Thymus (tissue), 14 donors: ENCODE measurements at places on chromosomes 7 and 10. TPM values are rescaled to one million over a fixed set of nuclear protein-coding genes. Genes with fewer than 3 reads are reported as not detected.

- no peak for DNase-seq
- H3K4me1 ChIP-seq: no peaks in the 10 kb centered on the region
- no peaks in the 10 kb centered on the region for H3K36me3 ChIP-seq
Observed at GRCh38 chr7:128876127-128876526, 13.5 kb downstream of the ATP6V1F start.

GRCh38 chr10:29784175-29784773, 149.5 kb upstream of the SVIL start:
- no peaks in the 10 kb centered on the region for H3K36me3 ChIP-seq
- H3K27ac ChIP-seq: no peak overlapping the region
- DNase-seq: no peak
- H3K4me3 ChIP-seq: no peak overlapping the region
- no peaks in the 10 kb centered on the region for H3K4me1 ChIP-seq

- no peak overlapping the region for H3K27ac ChIP-seq
- no peak overlapping the region for H3K4me3 ChIP-seq
- DNase-seq: no peak
- H3K4me1 ChIP-seq: no peaks in the 10 kb centered on the region
- H3K27me3 ChIP-seq: no peaks in the 10 kb centered on the region
Observed at GRCh38 chr7:12692035-12692434, 4.6 kb downstream of the ARL4A start.

- H3K27me3 ChIP-seq: no peaks in the 10 kb centered on the region
- H3K4me1 ChIP-seq: peaks cover 44% of the 10 kb centered on the region
- no peaks in the 10 kb centered on the region for H3K36me3 ChIP-seq
- no peak overlapping the region for H3K27ac ChIP-seq
- H3K4me3 ChIP-seq: no peak overlapping the region
- peak; percentile 39 for DNase-seq
Observed at GRCh38 chr10:78065611-78066010, 31.9 kb downstream of the RPS24 start.

- peaks cover 17% of the 10 kb centered on the region for H3K4me1 ChIP-seq
- peaks cover 21% of the 10 kb centered on the region for H3K27me3 ChIP-seq
- H3K36me3 ChIP-seq: no peaks in the 10 kb centered on the region
- no peak overlapping the region for H3K27ac ChIP-seq
- DNase-seq: no peak
Observed at GRCh38 chr7:355568-355967, 65.6 kb downstream of the FOXL3 start.

GRCh38 chr7:136953386-136953785, 84.9 kb downstream of the CHRM2 start:
- H3K36me3 ChIP-seq: no peaks in the 10 kb centered on the region
- no peak overlapping the region for H3K4me3 ChIP-seq
- H3K27me3 ChIP-seq: no peaks in the 10 kb centered on the region
- DNase-seq: no peak
- no peaks in the 10 kb centered on the region for H3K4me1 ChIP-seq

DNA sequence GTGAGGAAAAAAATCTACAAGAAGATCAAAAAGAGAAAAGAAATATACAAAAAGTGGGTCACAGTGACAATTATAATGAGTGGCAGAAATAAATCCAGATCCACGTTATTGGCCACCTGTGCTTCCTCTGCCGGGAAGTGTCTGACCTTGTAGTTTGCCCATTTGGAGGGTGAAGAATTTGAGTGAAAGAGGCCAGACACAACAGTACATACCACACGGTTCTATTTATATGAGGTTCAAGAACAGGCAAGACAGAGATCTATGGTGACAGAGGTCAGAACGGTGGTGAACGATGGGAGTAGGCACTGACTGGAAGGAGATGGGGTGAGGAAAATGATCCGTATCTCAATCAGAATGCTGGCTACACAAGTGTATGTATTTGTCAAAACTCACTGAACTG, 17.1 kb downstream of the PARP12 start:
- no peak overlapping the region for H3K4me3 ChIP-seq
- no peak for DNase-seq
- no peaks in the 10 kb centered on the region for H3K27me3 ChIP-seq

DNA sequence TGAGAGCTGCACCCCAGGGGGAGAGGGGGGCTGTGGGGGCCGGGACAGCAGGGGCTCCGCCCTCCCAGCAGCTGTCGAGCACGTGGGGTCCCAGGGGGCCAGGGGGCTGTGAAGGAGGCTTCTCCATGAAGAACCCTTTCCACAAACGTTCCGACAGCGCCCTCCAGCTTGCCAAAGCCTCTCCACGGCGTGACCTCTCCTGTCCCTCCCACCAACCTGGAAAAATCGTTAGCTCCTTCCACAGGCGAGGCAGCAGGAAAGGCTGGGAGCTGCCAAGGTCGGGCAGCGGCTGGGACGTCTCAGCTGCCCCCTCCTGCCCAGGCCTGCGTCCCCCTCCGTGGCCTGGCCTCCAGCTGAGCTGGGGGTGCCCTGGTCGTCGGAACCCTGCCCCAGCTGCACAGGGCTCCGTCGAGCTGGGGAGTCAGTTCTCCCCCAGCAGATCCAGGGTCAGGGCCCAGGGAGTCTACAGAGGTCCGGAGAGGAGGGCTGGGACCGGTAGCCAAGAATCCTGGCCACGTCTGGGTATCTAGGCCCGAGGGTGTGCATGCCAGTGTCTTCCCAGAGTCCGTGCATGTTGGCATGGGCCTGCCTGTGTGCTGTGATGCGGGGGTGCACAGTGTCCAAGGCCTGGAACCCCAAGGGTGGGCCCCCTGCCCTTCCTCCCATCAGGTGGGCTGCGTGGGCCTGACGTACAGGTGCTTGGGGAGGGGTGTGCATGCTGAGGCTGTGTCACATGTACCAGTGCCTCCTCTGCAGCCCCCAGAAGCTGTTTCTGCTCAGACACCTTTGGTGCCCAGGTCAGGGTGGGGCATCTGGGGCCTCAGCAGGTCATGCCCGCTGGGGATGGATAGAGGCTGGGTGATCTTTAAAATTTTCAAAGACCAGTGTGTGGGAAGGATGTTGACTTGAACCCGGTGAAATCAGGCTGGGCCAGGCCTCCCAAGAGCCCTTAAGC, 66.5 kb downstream of the UNCX start:
- H3K27ac ChIP-seq: no peak overlapping the region
- H3K4me3 ChIP-seq: no peak overlapping the region
- H3K4me1 ChIP-seq: no peaks in the 10 kb centered on the region
- peaks cover 19% of the 10 kb centered on the region for H3K27me3 ChIP-seq
- H3K36me3 ChIP-seq: no peaks in the 10 kb centered on the region

- no peak for DNase-seq
- no peaks in the 10 kb centered on the region for H3K36me3 ChIP-seq
- no peak overlapping the region for H3K4me3 ChIP-seq
- no peak overlapping the region for H3K27ac ChIP-seq
- H3K4me1 ChIP-seq: no peaks in the 10 kb centered on the region
- no peaks in the 10 kb centered on the region for H3K27me3 ChIP-seq
Observed at GRCh38 chr7:82904871-82905270, 257.8 kb downstream of the PCLO start.

DNA sequence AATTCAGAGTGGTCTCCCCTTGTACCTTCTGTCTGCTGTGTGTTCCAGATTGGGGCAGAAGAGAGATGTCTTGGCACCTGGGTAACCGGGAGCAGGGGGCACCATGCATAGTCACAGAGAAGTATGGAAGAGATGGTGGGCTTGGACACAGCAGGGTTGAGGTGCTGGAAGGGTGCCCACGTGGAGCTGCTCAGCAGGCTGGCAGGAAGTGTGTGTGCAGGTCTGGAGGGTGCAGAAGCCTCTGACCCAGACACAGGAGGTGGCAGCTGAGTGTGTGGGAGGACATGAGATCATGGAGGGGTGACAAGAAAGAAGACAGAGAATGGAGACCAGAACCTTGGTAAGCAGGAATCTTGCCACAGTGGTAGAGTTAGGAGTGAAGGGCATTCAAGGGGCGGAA, 42.3 kb upstream of the DUSP5 start:
- no peaks in the 10 kb centered on the region for H3K36me3 ChIP-seq
- peak overlapping the region; percentile 87 for H3K27ac ChIP-seq
- H3K27me3 ChIP-seq: no peaks in the 10 kb centered on the region

- H3K27me3 ChIP-seq: no peaks in the 10 kb centered on the region
- H3K4me3 ChIP-seq: no peak overlapping the region
- no peak overlapping the region for H3K27ac ChIP-seq
Observed at GRCh38 chr7:137920637-137921399, 74.0 kb upstream of the DGKI start.

GRCh38 chr10:13590886-13591285, 4.1 kb downstream of the PRPF18 start:
- no peaks in the 10 kb centered on the region for H3K27me3 ChIP-seq
- H3K27ac ChIP-seq: no peak overlapping the region
- H3K4me1 ChIP-seq: peaks cover 11% of the 10 kb centered on the region
- H3K4me3 ChIP-seq: no peak overlapping the region
- DNase-seq: no peak
- H3K36me3 ChIP-seq: peaks cover 14% of the 10 kb centered on the region

GRCh38 chr10:62559481-62560200, 185.5 kb downstream of the ZNF365 start:
- H3K27me3 ChIP-seq: no peaks in the 10 kb centered on the region
- DNase-seq: no peak
- no peak overlapping the region for H3K27ac ChIP-seq
- no peak overlapping the region for H3K4me3 ChIP-seq

DNA sequence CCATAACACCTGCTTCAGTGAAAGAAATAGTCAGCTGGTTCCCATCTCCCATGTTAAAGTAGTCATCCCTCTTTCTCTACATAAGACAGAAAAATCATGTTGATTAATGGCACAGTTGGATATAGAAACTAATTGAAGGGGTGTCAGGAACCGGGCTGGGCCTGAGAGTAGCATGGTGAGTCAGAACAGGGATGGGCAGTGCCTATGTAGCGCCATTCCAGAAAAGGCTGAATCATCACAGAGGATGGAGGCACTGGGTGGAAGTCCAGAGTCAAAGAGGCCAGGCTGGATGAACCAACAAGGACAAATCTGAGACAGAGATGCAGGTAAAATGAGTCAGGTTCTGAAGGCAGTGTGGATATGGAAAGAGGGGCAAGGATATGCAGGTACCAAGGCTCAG, 201.2 kb downstream of the LHFPL3 start:
- no peak overlapping the region for H3K4me3 ChIP-seq
- no peaks in the 10 kb centered on the region for H3K4me1 ChIP-seq
- no peaks in the 10 kb centered on the region for H3K27me3 ChIP-seq

GRCh38 chr7:78983483-78983882, 470.0 kb downstream of the MAGI2 start:
- no peak for DNase-seq
- no peak overlapping the region for H3K4me3 ChIP-seq
- H3K36me3 ChIP-seq: no peaks in the 10 kb centered on the region
- no peaks in the 10 kb centered on the region for H3K4me1 ChIP-seq
- H3K27ac ChIP-seq: no peak overlapping the region

The KEL gene
- total RNA-seq: 2.7 TPM

The STYXL1 gene
- 36.9 TPM for total RNA-seq

The MGMT gene
- 42.4 TPM for total RNA-seq

The GDF10 gene
- 0.47 TPM for total RNA-seq

The ZNF736 gene
- 11.6 TPM for total RNA-seq

The SFTPA2 gene
- total RNA-seq: 2.3 TPM

The ENTPD7 gene
- total RNA-seq: 4.9 TPM

The TMEM243 gene
- 52.7 TPM for total RNA-seq

The SEPTIN14 gene
- not detected for total RNA-seq

The SPDYE8 gene
- total RNA-seq: not detected
